ENCODE measurements at places on chromosomes 6 and 20.

GRCh38 chr6:132380358-132381029 lies 20.8 kb downstream of the MOXD1 start:
- no peak for DNase-seq

GRCh38 chr6:161374971-161375873 lies 101.4 kb upstream of the AGPAT4 start:
- no peak for DNase-seq

- no peak for DNase-seq
Measured at GRCh38 chr20:11108102-11108810, 434.5 kb upstream of the JAG1 start.

DNA sequence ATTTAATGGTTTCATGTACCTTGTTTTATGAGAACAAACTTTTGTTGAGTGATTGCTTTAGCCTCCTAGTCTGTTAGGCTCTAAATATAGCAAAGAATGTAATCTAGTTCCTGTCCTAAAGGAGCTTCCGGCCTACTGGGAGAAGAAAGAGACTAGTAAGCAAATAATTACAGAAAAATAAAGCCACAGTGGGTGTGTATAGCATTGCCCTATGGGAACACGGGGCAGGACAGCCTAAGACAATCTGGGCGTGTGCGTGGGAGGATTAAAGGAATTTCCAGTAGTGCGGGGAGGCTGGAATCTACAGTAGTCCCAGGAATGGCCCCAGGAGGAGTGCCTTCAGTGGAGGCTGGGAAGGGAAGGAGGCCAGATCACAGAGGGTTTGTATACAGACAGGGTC lies 98.1 kb upstream of the AKAP12 start:
- no peak for DNase-seq

- DNase-seq = no peak
Measured at GRCh38 chr20:24118441-24119175, 130.0 kb upstream of the GGTLC1 start.

Data from stimulated activated naive B cell treated with anti-CD40 and anti-IgM and Interleukin-4, amounts not matched to agents 10 μg/mL and 1 μg/mL and 100 μg/mL, for 72 hours (primary cell).